ENCODE measurements at places on chromosomes 12 and 14.

GRCh38 chr14:30177781-30178180 is 250.1 kb upstream of the PRKD1 start:
- DNase-seq = no peak

- DNase-seq = no peak
Measured at GRCh38 chr12:122866950-122867607, 28.8 kb downstream of the VPS37B start.

GRCh38 chr14:52355016-52355431 is 40.9 kb downstream of the PTGER2 start:
- no peak for DNase-seq

DNA sequence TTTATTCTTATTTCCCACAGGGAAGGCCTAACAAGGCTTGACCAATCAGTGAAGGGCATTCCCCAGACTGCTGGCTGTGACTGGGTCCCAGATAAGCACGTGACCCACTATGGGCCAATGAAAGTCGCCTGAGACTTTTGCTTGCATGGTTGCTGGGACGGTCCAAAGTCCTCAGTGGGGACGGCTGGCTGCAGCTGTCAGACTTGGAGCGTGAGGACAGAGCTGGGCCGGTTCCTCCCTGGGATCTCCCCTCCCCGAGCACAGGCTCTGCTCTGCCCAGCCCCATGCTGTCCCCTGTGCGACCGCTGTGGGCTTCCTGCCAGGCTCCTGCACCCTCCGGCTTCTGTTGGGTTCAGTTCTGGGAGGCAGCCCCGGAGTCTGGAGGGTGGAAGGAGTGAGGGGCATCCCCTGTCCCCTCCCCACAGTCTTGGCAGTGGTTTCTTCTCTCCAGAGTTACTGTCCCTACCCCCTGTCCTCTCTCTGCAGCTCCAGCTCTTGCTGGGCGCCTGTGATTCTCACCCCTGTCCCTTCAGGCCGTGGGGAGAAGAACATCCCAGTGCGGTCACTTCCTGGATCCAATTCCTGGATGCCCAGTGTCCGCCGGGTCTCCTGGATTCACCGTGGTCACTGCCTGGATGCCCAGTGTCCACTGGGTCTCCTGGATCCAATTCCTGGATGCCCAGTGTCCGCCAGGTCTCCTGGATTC is 50.1 kb downstream of the GALNT9 start:
- no peak for DNase-seq

- no peak for DNase-seq
Measured at GRCh38 chr12:32454075-32454474, 54.7 kb downstream of the FGD4 start.

DNA sequence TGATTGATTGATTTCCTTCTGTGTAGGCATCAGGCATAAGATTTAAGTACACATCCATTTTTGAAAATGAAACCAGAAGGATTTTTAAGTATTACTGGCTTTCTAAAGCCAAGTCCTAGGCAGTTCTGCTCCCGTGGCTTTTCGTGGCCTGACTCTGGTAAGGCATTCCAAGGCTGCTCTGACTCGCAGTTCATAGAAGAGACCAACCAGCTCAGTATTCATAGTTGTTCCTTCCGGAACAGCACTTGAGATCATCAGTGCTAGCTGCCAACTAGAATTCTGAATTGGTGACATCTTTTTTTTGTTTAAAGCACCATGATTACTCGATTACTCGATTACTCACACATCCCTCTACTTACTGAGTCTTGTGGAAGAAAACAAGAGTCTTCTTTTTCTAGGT is 25.9 kb downstream of the SUDS3 start:
- DNase-seq = no peak

DNA sequence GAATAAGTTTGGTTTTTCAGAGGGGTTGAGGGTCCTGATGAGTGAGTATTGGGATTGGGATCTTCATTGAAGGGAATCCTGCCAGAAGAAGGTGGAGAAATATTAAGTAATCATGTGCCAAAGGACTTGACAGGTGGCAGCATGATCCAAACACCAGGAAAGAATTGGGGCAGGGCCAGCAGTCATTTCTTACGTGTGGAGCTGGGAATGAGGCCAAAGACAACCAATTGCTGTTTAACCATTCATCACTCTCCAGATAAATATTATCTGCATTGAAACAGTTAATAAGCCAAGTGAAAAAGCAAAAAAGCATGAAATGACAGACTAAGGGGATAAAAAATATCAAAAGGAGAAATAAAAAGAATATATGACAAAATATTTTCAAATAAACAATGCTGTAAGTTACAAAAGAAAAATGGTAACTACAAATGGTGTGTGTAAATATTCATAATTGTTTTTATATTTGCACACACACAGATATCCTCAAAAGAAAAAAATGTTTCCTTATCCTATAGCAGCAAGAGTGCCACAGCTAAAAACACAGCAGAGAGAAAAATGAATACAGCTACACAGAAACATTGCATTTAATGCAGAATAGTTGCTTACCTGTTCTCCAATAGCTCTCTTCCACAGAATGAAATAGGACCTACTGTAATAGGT is 26.2 kb downstream of the C2CD5 start:
- no peak for DNase-seq

- no peak for DNase-seq
Measured at GRCh38 chr14:89573399-89573657, 156.3 kb upstream of the FOXN3 start.

GRCh38 chr14:101774006-101774795 is 12.7 kb downstream of the PPP2R5C start:
- no peak for DNase-seq

GRCh38 chr14:37093364-37093763 is 79.0 kb downstream of the SLC25A21 start:
- no peak for DNase-seq

DNA sequence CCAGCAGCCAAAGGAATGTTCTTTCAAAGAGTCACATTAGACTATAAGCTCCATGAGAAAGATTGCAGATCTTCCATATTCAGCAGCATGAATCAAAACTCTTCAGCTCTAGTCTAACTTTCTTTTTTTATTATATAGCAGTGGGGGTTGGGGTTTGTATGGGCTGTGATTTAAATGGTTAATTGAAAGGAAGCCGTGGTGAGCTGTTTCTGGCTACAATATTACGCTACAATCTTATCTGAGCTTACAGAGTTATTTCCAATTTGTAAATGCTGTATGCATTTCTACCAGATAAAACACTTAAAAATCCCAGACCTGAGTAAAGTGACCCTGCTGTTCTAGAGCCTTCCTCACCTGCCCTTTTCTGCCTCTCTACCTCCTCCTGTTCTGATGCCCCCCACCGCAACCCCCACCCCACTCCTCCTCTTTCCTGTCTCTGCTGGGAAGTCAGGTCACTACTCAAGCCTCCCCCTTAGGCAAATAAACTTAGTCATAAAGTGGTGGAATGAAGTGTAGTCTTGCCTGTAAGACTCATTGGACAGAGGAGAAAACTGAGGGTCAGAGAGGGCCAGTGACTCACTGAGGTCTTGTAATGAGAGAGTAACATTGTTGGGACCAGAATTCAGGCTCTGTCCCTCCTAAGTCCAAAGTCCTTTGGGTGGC is 1089.5 kb downstream of the BCL11B start:
- no peak for DNase-seq

DNA sequence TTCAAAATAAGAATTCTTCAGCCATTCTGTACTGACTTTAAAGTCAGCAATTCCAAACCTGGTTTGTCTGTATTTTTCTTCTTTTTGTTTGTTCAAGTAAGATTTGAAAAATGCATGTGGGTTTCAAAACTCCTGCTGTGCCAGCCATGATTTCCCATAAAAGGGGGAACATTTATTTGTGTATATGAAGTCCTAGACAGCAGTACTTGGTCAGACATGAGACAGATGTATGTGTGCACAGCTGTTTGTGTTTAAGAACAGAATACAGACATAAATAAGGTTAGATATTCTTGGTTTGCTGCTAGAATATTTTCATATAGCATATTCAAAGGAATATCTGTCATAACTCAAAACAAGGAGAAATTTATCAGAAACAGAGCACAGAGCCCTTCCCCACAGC is 236.0 kb downstream of the ADAMTS20 start:
- no peak for DNase-seq

GRCh38 chr12:30902596-30902995 is 24.0 kb upstream of the TSPAN11 start:
- no peak for DNase-seq

DNA sequence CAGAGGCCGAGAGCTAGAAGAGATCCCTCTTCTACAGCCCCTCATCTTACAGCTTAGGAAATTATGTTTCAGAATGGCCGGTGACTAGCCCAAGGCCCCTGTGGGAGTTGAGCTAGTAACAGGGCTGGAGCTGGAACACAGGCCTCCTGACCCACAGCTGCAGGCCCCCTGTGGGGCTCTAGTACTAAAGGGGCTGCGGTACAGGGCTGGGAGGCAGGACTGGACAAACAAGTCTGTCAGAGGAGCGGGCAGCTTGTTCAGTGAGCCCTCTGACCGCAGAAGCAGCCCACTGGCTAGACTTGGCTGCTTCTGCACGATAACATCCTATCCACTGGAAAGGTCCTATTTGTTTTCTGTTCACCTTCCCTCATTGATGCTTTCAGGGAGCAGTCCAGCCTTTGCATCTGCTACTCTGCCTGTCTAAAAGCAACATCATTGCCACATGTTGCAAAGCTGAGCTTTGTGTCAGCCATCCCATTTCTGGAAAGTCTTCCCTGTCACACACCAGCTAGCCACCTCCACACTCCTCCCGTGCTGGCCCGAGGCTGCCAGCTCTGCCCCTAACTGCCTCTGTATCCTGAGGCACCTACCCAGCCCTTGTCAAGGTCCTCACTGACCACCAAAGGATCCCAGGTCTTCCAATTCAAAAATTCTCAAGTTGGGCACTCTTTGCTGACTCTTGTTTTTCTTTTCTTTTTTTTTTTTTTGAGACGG is 10.2 kb downstream of the PSMC1 start:
- DNase-seq = no peak
